Naive B cell (primary cell): ENCODE measurements at places on chromosomes 7 and 10.
A peak's percentile ranks its signal among the peaks of the same experiment; 100 is the strongest.

DNA sequence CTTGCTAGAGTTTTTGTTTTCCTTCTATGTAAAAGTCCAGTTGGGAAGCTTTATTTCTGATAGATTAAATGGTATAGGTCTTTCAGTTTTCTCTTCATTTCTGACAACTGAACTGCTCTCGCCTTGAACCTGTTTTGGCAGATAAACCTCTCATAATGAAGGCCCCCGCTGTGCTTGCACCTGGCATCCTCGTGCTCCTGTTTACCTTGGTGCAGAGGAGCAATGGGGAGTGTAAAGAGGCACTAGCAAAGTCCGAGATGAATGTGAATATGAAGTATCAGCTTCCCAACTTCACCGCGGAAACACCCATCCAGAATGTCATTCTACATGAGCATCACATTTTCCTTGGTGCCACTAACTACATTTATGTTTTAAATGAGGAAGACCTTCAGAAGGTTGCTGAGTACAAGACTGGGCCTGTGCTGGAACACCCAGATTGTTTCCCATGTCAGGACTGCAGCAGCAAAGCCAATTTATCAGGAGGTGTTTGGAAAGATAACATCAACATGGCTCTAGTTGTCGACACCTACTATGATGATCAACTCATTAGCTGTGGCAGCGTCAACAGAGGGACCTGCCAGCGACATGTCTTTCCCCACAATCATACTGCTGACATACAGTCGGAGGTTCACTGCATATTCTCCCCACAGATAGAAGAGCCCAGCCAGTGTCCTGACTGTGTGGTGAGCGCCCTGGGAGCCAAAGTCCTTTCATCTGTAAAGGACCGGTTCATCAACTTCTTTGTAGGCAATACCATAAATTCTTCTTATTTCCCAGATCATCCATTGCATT, 27.1 kb downstream of the MET start:
- DNase-seq = no peak

- no peak for DNase-seq
Measured at GRCh38 chr10:59273445-59273844, 88.9 kb downstream of the FAM13C start.

GRCh38 chr10:95964756-95965155, 57.0 kb downstream of the CC2D2B start:
- no peak for DNase-seq

DNA sequence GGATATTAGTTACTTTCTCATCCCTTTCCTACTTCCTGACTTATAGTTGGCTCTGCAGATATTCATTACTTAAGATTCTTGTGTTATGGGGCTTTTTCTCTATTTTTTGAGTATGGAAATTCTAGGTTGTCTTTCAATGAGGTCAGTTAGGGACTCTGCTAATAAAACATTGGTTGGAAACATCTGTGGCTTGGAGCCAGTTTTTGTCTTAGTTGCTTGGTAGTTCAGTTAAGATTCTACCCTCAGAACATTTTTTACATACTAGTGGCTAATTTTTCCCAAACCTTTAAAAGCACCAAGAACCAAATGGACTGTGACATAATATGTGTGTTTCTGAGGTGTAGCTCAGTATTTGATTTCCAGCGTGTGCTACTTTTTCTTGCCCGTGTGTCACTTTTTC, 305.6 kb upstream of the FZD1 start:
- DNase-seq = no peak

GRCh38 chr7:145009876-145010275, 174.0 kb upstream of the TPK1 start:
- DNase-seq = no peak

DNA sequence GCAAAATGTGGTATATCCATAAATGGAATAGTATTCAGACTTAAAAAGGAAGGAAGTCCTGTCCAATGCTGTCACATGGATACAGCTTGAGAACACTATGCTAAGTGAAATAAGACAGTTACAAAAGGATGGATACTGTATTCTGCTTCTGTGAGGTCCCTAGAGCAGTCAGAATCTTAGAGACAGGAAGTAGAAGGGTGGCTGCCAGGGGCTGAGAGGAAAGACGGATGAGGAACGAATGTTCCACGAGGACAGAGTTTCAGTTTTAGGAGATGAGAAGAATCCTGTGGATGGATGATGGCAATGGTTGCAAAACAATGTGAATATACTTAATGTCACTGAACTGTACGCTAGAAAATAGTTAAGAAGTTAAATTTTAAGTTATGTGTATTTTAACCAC, 3.8 kb downstream of the PRKCQ start:
- no peak for DNase-seq

- peak; percentile 23 for DNase-seq
Measured at GRCh38 chr7:71733107-71733870, 601.3 kb downstream of the GALNT17 start.

DNA sequence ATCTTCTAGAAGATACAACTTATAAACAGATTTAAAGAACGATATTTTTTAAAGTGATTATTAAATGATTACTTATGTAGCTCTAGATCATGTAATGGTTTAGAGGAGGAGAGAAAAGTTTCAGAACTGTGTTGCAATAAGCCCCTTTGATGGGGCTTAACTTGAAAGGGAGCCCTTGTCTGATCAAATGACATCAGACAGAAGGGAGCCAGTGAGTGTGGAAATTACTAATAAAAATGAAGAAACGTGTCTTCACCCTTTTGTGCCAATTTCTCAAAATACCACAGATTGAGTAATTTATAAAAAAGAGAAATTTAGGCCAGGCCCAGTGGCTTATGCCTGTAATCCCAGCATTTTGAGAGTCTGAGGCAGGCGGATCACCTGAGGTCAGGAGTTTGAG, 318.2 kb downstream of the EXOC4 start:
- no peak for DNase-seq

DNA sequence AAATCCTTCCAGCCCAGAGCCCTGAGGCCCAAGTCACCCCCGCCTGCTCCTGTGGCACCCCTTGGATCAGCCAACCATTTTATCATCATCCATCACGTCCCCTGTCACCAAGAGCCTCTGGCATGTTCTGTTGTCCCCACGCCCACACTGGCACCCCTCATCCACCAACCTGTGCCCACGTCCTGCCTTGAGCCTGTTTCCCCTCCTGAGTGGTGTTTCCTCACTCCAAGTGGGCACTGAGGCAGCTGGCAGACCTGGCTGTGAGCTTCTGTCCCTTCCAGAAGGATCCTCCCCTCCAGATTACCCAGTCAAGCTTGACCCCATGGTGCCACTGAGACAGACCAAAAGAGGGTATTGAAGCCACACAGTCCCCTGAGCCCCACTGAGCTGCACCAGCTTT, 71.4 kb upstream of the ANTXRL start:
- DNase-seq = no peak

DNA sequence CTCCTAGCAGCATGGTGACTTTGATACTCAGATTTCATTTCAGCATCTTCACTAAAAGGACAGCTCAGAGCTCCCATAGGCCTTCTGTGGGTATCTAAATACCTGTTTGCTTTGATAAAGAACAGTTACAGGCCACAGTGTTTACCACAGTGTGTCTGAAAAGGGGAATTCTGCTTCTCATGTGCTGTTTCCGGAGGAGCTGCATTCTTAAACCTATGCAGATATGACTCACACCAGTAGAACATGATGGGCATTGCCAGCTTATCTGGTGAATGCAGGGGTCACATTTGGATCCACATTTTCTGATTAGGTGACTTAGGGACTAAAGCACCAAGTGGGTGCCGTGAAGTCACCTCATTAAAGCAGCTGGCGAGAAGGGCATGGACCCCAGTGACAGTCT, 52.6 kb downstream of the TRRAP start:
- no peak for DNase-seq

- peak; percentile 13 for DNase-seq
Measured at GRCh38 chr7:2165610-2166594, 66.8 kb downstream of the MAD1L1 start.

DNA sequence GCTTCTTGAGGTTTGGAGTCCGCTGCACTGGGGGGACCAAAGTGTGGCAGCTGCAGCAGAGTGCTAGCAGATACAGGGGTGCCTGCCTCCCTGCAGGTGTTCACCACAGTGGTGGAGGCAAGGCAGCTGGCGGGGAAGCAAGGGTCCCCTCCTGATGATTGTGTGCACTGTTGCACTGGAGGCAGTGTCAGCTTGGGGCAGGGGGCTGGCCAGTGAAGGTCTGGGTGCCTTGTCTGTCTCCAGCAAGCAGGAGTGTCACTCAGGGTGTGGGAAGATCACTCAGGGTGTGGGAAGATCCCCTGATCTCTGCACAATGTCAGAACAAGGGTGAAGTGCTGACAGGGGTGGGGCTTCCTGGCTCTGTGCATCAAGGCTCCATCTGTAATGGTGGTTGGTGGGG, 36.3 kb upstream of the PPP1R3A start:
- no peak for DNase-seq

GRCh38 chr10:77832238-77832637, 94.3 kb downstream of the DLG5 start:
- no peak for DNase-seq

- no peak for DNase-seq
Measured at GRCh38 chr10:63237396-63237795, 104.3 kb downstream of the NRBF2 start.

DNA sequence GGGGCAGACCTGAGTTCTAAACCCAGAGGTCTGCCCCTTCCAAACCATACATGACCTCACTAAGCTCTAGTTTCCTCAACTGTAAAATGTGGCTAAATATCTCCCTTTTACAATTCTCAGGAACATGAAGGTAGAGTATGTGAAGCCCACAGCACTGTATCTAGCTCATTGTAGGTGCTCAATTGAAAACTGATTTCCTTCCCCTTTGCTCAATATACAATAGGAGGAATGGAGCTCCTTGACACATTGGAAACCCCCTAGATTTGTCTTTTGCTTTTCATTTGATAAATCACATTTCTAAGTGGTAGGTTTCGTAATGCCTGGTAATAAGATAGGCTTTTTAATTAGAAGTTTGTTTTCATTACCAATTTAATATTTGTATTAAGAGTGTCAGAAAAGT, 153.3 kb downstream of the ARID5B start:
- DNase-seq = peak; percentile 54

GRCh38 chr7:102874966-102875365, 37.8 kb upstream of the LRRC17 start:
- no peak for DNase-seq

DNA sequence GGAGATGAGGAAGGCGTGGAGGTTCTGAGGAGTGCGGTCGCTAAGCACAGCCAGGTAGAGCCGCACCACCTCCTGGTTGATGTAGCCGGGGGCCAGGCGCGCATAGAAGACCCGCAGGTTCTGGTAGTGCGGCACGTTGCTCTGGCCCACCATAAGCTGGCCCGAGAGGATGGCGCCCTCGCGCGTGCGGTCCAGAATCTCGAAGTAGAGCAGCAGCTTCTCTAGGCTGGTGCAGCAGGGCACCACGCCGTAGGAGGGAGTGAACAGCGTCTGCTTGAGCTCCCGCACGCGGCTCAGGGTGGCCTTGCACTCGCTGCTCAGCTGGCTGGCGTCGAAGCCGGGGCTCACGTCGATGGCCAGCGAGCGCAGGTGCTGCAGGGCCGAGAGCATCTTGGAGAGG, 77.8 kb upstream of the TNRC18 start:
- DNase-seq = no peak

DNA sequence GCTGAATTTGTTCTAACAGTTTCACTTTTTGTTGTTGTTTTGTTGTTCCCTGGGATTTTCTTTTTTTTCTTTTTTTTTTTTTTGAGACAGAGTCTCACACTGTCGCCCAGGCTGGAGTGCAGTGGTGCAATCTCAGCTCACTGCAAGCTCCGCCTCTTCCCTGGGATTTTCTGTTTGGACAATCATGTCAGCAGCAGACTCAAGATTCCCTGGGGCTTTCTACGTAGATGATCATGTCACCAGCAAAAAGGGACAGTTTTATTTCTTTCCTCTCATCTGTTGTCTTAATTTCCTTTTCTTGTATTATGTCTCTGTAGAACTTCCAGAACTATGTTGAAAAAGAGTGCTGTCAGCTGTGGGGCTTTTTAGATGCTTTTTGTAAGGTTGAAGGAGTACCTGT, 241.4 kb downstream of the TNS3 start:
- no peak for DNase-seq

DNA sequence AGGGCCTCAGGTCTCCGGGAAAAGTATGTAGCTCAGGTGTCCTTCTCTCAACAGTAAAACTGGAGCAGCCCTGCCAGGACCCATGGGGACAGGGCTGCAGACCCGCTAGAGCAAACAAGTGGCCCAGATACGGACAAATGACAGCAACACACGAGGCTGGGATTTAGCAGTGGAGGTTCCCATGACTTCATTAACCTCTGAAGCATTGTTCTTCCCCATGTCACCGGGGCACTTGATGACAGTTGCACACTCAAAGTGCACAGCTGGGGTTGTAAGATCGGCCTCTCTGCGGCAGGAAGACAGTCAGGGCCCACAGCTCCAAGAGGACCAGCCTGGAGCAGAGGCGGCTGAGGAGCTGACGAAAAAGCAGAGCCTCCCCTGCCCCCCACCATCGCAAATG, 12.5 kb upstream of the PODXL start:
- no peak for DNase-seq

DNA sequence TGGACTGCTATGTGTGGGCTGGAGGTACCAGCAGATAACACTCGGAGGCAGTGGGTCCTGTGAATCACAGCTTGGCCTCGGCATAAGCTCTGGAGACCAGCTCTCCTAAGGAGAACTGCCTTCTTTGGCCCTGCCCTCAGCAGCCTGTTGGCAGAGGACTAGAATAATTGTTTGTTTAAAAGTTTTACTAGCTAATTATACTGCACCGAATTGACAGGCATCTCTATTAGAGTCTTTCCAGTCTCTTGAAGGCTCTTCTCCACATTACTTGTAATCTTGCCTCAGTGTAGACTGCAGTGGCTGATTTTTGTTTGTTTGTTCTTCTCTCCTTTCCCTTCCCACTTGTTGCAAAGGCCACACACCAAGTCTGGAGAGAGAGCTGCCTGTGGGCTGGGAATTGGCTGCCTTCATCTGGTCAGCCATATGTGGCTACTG, 183.2 kb downstream of the AUTS2 start:
- no peak for DNase-seq
